ENCODE measurements at places on chromosomes 13 and 19.

GRCh38 chr13:39016087-39016486 is 21.8 kb downstream of the PROSER1 start:
- DNase-seq, result no peak

DNA sequence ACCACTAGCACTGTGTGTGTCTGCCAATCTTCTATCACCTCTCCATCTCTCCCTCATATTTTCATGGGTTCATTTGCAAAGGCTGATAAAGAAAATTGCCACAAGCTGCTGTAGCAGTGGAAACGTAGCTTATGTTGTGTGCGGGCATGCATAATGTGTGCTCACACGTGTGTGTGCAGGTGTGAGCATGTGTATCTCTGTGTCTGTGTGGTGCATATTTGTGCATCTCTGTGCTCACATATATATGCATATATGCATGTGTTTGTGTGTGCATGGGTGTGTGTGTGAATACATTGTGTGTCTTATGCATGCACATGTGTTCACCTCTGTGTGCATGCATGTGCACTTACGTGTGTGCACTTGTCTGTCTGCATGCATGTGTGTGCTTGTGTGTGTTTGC is 181.8 kb upstream of the UBL3 start:
- DNase-seq, result no peak

DNA sequence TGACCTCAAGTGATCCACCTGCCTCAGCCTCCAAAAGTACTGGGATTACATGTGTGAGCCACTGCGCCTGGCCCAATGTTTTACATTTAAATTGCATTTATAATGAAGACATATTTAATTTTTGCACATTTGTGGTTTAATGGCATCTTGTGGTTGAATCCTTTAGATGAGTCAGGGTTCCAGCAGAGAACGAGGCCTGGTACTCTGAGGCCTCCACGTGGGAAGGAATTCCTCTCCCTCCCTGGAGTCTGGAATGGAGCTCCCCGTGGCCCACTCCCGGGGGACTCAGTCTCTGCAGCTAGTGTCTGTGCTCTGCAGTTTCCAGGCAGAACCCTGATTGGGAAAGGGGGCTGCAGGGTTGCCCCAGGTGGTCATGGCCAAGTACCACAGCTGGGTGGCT is 24.2 kb downstream of the ZFR2 start:
- no peak for DNase-seq

DNA sequence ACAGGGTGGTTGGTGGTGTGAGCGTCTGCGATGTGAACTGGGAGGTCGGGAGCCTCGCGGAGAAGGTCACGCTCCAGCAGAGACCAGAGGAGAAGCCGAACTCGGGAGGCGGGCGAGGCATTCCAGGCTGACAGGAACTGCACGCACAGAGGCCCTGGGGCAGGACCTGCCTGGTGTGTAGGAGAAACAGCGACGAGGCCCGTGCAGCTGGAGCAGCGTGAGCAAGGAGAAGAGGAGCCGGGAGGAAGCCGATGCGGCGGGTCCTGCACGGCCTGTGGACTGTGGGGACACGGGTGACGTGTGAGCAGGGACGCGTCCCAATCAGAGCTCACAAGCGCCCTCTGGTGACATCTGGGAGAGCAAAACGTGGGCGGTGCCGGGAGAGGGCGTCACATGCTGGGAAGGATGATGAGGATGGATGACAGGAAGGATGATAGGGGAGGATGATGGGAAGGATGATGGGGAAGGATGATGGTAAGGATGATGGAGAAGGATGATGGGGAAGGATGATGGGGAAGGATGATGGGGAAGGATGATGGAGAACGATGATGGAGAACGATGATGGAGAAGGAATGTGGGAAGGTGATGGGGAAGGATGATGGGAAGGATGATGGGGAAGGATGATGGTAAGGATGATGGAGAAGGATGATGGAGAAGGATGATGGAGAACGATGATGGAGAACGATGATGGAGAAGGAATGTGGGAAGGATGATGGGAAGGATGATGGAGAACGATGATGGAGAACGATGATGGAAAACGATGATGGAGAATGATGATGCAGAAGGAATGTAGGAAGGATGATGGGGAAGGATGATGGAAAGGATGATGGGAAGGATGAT is 16.1 kb upstream of the MADCAM1 start:
- no peak for DNase-seq

GRCh38 chr19:17830567-17831418 is 9.5 kb upstream of the INSL3 start:
- DNase-seq, result peak; percentile 78

GRCh38 chr13:40648841-40649240 is 17.6 kb downstream of the FOXO1 start:
- no peak for DNase-seq

DNA sequence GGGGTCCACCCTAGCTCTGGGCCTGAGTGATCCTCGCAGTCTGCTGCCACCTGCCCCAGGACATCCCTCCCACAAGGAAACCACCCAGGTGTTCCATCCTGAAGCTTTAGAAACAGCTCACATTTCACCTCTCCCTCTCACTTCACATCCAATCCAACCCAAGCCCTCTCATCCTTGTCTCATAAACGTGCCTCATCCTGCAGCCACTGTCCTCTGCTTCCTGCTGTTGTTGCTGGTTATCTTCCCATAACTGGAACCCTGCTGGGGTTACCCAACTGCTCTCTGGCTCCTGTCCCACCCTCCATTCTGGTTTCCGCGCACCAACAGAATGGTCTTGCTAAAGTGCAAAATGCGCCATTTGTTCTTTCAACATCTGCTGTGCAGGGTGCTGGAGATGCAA is 59.7 kb upstream of the MTIF3 start:
- no peak for DNase-seq

DNA sequence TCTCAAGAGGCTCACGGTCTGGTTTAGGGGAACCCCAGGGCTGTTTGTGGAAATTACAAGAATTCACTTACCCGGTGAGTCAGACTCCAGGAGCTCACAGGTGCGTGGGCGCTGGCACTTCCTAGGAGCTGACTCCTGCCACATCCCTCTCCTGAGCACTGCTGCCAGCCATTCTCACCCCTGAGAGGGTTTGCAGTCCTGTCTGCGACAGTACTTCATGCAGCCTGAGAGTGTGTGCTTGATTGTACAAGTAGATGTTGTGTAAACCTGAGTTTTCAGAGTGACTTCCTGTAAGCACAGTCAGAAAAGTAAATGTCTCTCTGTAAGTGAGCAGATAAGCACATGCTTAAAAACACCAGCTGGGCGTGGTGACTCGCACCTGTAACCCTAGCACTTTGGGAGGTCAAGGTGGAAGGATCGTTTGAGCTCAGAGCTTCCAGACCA is 8.1 kb downstream of the MRPL4 start:
- DNase-seq, result no peak

GRCh38 chr19:31517224-31518180 is 168.3 kb upstream of the TSHZ3 start:
- DNase-seq, result no peak

DNA sequence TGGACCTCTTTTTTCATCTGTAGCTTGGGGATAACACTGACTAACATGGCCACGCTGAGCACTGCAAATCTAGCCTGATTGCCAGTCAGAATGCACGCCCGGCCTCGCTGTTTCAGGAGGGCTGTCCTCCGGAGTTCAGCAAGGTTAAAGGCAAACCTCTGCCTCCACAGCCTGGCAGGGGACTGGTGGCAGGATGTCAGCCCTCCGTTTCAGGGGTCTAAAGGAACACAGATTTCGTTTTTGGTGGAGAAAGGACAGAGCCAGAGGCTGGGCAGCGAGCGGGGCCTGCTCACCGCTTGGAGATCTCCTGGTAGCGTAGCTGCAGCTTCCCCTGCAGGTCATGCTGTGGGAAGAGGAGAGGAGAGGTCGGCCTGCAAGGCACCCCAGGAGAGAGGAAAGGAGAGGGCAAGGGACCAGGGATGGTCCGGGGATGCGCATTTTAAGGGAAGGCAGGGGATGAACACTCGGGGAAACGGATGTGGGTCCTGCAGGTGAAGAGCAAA is 560 bp downstream of the NDUFA7 start:
- DNase-seq, result no peak

- no peak for DNase-seq
Measured at GRCh38 chr13:100506600-100507422, 81.8 kb downstream of the GGACT start.

GRCh38 chr19:33832633-33833032 is 36.0 kb downstream of the KCTD15 start:
- no peak for DNase-seq

GRCh38 chr19:49155820-49156346 is 687 bp upstream of the HRC start:
- no peak for DNase-seq

GRCh38 chr13:111904701-111905608 is 162.0 kb upstream of the SOX1 start:
- DNase-seq, result no peak

DNA sequence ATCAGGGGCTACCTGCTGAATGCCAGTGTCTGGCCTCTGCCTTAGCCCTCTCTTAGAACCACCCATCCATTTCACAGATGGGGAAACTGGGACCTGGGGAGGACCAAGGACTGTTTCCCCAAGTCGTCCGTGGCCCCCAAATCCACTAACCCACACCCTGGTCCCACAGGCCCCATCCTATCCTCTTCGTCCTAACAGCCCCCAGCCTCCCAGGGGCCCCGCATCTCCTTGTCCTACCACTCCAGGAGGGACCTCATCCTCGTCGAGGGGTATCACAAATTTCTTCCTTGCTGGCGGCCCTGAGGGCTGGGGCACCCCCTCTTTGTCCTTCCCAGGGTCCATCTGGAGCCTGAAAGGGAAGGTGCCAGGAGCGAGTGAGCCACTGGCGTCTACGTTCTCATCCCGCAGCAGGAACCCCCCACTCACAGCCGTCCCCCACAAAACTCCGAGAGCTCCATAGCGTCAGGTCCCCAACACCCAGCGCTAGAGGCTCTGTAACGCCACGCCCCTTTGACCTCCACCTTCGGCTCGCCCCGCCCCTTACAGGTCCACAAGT is 606 bp downstream of the ERCC1 start:
- no peak for DNase-seq

DNA sequence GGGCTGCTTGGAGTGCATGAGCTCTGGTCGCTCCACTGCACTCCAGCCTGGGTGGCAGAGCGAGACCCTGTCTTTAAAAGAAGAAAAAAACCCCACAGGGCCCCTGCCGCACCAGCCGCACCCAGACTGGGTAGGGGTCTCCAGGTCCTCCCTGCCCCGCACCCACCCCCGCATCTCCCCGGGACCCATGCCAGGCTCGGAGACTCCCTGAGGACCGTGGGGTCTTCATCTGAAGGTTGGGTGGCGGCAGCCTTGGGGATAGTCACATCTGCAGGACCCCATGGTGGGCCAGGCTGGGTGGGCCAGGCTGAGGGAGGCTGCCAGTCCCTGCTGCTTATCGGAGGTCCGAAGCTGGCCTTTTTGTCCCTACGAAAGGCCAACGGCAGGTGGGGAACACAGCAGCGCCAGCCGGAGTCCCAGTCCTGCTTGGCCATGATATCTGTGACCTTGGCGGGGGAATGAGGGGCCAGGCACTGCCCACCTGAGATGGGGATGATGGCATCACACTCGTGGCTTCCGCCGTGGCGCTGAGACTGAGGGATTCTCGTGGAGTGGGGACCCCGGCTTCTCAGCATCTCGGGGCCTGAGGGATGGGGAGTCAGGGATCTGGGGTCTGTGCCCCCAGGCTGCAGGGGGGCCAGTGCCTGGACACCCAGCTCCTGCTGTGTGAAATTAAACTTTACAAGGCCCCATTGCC is 11.1 kb downstream of the EFNA2 start:
- DNase-seq, result no peak

- DNase-seq, result no peak
Measured at GRCh38 chr13:38090913-38091312, 221.3 kb upstream of the TRPC4 start.

DNA sequence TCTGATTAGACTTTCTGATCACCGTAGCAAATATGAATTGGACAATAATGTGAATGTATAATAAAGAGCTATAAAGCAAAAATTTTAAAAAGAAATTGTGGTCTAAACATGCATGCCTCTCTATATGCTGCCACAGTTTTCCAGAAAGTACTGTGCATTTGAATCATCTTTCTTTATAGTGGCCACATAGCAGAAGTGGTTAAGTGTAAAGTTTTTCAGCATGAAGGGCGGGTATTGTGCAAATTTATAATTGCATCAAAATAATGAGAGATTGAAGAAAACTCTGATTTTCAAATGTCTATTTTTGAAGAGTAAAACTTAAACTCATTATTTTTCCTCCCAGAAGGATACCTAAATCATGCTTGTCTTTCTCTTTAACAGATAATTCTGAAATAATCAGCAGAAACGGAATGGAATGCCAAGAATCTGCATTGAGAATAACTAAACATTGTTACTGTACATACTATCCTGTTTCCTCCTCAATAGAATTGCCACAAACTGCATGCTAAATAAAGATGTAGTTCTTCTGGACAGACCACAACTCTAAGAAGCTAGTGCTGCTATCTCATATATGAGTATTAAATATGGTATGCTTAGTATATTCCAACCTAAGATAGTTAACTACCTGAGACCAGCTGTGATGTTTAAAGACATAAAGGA is 42.9 kb upstream of the RAP2A start:
- DNase-seq, result no peak

GRCh38 chr13:71873418-71874247 is 6.6 kb upstream of the DACH1 start:
- no peak for DNase-seq

DNA sequence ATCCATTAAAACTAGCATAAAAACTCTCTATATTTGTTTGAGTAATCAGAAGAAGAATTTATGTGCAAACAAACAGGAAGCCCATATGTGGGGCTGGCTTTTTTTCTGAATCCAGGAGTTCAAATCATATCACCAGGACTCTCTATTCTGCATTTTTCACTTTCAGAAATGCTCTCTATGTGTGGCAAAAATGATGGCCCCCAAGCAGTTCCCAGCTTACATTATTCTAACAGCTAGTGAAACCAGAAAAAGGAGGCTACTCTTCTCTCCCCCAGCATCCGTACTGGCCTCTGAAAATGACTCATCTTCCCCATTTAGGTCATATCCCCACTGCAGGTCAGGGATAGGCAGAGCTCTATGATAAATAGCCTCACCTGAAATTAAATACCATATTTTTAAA is 20.4 kb downstream of the RBM26 start:
- DNase-seq, result no peak

DNA sequence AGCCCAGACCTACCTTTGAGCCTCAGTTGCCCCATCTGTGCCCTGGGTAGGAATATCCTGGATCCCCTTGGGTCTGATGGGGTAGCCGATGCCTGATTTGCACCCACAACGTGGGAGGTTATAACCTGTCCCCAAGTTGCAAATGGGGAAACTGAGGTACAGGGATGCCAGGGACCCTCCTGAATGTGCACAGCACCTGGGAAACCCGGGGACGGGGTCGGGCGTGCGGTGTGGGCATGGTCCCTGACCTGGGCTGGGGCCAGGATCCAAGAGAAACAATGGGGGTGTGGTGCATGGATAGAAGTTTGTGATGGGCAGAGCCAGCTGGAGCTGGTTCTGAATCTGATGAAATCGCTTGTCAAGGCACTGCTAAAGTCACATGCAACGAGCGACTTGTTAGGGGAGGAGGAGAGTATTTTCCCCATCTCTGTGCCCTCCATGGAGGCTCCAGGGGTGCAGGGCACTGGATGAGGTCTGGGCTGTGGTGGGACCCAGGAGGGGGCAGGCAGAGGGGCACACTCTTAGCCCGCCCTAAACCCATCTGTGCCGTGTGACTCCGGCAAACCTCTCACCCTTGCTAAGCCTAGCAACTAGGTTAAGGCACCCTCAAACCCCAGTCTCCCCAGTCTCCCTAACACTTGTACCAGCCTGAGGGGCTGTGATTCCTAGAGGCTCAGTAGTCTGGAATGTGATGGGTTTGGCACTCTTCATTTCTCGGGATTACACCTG is 749 bp downstream of the GDF15 start:
- DNase-seq, result no peak

- no peak for DNase-seq
Measured at GRCh38 chr19:27738569-27739193, 1474.3 kb downstream of the UQCRFS1 start.
